Brain microvascular endothelial cell (primary cell): ENCODE measurements at places on chromosomes 2 and 18.

DNA sequence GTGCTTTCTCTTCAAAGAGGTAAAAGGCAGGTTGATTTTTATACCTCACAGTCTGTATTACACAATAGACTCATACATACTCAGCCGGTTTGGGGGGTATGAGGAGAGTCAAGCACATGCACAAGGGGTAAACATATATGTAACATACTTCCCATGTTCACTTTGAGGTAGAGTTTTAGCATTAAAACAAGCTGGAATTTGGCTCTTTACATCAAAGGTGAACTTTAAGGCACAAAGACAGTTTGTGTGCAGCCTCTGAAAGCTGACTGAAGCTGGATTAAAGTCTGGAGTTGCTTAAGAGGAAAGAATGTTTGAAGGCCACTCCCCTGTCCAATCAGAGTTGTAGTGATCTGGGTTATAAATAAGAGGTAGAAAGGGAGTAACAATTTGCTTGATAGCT, 282.0 kb downstream of the DPP10 start:
- no peak for DNase-seq

DNA sequence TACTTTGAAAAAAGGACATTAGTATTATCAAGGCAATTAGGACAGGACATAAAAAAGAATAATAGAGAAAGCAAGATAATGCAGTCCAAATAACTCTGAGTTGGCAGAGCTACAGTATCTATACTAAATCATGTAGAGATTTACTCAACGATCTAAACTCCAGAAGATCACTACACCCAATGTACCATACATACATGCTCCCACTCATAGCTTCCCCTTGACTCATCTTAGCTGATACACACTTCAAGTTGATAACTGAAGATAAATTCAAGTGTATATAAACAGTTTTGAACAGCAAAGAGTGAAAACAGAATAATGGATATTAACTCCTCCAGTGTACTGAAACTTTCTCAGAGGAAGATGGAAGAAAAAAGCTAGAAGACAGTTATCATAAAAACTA, 78.5 kb downstream of the SESTD1 start:
- DNase-seq: peak; percentile 17

DNA sequence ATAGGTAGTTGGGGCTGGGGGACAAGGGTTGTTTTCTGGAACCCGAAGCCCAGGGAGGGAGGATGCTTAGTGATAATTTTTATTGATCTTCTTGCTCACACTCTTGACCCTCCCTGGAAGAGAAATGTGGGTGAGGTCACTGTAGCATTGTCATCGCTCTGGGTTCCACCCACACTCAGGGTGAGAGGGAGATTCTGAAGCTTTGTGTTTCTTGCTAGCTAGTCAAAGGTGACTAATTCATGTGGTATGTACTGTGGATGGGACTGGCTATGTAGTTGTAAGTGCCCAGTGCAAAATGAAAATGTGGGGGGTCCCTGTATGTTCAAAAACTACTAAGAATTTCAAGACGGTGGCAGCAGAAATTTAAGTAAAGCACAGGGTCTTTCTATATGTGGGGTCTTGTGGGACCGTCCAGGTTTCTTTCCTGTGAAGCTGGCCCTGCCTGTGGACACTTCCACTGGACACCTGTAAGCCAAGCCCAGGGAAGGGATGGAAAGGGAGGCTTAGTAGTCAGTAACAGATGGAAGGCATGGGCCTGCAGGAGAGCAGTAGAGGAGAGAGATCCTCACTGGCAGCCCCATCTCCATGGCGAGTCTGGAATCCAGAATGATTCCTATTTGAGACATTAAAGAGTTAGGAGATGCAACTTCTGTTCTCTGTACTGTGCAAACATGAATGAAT, 35.0 kb downstream of the TSN start:
- DNase-seq: peak; percentile 90

DNA sequence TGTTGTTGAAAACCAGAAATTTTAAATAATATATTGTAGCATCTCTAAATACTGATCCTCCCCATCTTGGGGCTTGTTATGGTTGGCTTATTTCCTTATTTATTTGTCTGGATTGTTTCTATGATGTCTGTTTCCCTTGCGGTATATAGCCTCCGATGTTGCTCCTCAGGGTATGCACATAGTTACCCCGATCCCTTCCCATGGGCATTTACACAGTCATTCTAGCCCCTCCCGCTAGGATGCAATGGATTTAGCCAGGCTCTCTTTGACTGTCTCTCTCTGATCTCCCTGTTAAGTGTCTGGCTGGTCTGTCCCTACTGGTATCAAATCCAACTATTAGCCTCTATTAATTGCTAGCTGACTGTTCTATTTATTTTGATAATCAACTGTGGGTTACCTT, 91.8 kb upstream of the CRACDL start:
- DNase-seq: no peak

- no peak for DNase-seq
Observed at GRCh38 chr18:31478688-31479087, 19.3 kb upstream of the DSG2 start.

GRCh38 chr2:207088839-207089238, 76.9 kb downstream of the KLF7 start:
- no peak for DNase-seq

DNA sequence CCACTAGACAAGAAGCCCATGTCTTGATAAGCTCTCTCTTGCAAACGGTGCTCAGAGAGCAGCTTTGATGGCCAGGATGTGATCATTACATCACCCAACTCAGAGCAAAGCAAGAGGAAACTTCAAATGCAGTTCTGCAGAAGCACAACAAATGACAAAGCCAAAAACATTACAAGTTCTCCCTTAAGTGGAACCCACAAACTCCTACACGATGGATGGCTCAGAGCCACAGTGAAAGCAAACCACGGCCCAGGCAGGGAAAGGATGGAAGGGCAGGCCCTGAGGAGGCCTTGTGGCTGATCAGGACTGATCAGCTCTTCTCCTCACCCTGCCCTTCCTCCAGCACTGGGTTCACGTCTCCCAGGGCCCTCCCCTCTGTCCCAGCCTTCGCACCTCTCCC, 326.4 kb downstream of the EIPR1 start:
- no peak for DNase-seq

DNA sequence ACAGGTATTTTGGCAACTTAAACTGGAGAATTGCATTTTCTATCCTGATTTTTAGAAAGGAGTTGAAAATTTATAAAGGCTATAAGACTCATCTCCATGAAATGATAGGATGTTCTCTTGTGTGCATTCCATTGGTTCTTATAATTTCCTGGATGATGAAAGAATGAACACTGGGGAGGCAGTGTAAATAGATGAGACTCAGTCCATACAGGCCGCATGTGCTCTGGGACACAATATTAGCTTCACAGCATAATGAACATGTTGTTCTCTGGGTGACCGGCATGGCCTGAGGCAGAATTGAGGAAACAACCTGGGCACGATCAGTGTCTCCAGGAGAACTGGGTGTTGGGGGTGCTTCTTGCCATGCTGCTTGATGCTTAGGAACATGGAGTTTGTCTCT, 38.8 kb downstream of the AOX1 start:
- peak; percentile 68 for DNase-seq

- DNase-seq: no peak
Observed at GRCh38 chr2:164761737-164762460, 79.7 kb downstream of the COBLL1 start.

GRCh38 chr2:159773426-159773825, 24.6 kb downstream of the CD302 start:
- peak; percentile 29 for DNase-seq

- DNase-seq: peak; percentile 38
Observed at GRCh38 chr2:66433945-66434678, 813 bp upstream of the MEIS1 start.

DNA sequence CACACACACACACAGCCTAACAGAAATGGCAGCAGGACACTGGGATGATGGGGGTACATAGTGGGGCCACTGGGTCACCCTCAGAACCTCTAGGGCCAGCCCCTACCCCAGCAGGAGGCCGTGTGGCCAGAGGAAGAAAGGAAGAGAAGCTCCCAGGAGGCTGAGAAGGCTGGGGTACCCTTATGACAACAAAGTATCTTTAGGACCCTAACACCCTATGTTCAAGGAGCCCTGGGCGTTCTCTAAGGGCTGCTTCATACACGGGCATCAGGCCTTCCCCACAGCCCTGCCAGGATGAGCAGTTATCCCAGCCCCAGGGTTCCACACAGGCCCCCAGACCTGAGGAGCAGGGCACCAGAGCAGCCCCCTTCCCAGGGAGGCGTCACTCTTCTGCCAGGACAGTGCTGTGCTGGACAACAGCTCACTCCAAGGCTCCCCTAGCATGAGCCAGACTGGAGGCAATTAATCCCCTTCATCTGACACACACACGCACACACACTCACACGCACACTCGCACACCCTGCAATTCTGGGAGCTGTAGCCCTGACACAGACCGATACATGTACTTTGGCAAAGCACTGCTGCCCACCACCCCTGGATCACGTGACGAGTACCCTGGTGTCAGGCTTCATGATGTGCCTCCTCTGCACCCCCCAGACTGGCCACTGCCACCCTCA, 163.6 kb downstream of the TNS1 start:
- DNase-seq: no peak

DNA sequence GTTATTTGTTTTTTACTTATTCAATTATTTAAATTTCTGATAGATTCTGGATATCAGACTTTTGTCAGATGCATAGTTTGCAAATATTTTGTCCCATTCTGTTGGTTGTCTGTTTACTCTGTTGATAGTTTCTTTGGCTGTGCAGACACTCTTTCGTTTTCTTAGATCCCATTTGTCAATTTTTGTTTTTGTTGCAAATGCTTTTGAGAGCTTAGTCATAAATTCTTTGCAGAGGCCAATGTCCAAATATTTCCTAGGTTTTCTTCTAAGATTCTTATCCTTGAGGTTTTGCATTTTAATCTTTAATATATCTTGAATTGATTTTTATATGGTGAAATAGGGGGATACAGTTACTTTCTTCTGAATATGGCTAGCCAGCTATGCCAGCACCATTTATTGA, 112.7 kb upstream of the SESTD1 start:
- peak; percentile 2 for DNase-seq

DNA sequence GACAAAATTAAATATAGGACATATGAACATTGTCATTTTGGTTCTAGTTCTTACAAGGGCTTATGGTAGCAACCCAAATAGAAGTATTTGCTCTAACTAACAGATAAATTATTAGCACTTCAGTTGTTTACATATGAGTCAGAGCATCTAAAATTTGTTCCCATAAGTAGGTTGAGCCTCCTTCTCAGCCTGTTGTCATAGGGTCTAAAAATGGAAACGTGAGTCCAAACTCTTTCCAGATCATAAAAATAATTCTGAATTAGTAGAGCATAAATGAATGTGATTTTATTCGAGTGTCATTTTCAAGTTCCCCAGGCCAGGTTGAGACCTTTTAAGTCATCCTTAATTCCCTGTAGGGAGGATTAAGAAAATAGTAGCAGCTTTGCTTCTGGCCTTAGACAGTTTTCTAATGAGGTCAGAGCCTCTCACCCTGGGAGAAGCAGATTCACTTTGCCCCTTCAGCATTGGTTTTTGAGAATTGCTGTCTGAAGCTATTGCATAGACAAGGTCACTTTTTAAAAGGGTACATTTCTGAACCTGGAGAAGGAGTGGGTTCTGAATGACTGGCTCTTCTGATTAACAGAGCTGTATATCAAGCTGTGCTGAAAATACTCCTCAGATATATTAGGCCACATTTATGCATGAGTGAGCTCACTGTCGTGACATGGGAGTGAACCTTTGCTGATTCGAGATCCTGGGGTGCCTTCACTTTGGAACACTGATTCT, 164.3 kb downstream of the NEDD4L start:
- DNase-seq: no peak

- DNase-seq: no peak
Observed at GRCh38 chr2:131557558-131558321, 30.1 kb downstream of the CCDC74A start.

GRCh38 chr2:95361216-95361980, 41.1 kb upstream of the FAHD2A start:
- DNase-seq: no peak

- no peak for DNase-seq
Observed at GRCh38 chr2:118794546-118794945, 52.9 kb downstream of the EN1 start.
